ENCODE measurements at places on chromosomes 13 and 19.
A peak's percentile ranks its signal among the peaks of the same experiment; 100 is the strongest.

- DNase-seq = no peak
These were observed 38.7 kb upstream of the CYSLTR2 start for GRCh38 chr13:48615049-48615448.

DNA sequence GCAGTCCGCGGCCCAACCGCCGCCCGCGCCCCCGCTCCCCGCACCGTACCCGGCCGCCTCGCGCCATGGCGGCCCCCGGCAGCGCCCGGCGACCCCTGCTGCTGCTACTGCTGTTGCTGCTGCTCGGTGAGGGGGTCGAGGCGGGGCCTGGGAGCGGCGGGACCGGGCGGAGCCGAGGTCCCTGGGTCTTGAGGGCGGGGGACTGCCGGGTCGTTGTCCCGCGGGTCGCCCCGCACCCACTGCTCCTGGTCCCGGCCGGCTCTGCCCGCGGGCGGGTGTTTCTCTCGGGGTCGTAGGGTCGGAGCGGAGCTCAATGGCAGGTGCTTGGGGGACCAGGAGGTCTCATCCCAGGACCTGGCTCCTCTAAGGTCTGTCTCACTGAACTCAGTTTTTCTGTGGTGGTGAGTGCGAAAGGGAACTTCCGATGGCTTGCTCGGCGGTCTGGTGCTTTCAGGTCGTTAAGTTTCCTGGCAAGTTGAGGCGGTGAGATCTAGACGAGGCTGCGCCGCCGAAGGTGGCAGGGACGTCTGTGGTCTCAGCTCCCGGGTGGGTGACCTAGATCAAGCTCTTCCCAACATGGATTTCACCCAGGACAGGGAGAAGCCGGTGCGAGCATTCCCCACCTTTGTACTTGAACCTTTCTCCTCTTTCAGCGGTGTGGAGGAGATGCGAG lies 467 bp downstream of the LAMP1 start:
- peak; percentile 75 for DNase-seq

DNA sequence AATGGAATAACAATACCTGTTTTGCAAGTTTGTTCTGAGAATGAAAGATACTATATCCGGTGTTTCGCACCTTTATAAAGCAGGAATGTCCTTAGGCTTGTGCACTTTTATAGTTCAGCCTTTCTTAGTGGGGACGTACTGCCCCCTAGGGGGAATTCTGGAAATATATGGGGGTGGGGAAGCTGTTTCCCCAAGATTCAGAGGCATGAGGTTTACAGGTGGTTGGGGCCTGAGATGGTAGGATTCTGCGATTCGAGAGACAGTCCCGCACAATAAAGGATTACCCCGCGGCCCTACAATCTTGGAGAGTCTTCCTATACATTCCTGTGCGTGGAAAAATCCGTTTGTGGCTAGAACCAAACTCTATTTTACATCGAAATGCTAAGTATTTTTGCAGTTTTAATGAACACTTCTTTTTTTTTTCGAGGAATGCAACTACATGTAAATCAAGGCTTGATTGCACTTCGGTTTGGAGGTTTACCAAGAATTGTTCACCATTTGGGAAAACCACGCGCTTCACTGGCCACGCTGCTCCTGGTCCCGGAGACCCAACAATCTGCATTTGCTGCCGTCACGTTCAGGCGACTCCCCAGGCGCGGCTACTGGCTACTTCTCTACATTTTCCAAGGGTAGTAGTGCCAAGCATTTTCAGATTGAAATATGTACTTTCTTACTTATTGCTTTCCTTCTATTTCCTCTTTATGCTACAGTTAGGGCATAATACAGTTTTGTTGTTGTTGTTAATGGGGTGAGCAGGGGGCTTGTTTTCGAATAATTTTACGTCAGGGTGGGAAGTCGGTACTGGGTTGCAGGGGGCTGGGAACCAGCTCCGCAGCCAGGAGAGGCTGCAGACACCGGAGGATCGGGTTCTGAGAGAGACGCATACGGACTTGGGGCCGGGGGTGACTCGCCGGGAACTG lies 830 bp downstream of the NEK5 start:
- DNase-seq = peak; percentile 74

DNA sequence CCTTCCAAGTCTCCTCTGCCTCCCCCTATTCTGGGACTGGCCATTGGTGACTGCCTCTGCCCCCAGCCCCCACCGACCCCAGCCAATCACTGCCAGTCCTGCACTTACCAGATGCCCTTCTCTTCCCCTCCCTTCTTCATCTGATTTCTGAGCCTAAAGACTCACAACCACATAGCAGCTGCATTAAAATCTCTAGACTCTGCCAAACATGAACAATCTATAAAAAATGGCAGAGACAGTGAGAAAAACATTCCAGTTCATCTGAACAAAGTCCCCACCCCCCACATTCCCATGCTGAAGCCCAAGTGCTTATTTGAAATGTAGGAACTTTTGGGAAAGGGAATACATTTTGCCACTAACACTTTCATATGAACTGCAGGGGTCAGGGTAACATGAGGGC lies 60.8 kb downstream of the KCTD12 start:
- DNase-seq = no peak

DNA sequence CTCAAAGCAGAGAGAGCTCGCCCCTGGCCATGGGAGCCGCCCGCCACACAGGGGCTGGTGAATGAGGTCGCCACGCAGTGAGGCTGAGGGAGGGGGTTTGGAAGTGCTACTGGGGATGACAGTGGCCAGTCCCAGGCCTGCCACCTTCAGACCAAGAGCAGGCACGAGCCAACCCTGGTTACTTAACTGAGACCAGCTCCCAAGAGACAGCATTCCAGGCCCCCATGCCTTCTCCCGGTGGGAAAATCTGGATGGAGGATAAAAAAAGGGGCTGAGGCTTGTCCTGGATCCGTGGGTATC lies 43.3 kb downstream of the RAB20 start:
- no peak for DNase-seq

DNA sequence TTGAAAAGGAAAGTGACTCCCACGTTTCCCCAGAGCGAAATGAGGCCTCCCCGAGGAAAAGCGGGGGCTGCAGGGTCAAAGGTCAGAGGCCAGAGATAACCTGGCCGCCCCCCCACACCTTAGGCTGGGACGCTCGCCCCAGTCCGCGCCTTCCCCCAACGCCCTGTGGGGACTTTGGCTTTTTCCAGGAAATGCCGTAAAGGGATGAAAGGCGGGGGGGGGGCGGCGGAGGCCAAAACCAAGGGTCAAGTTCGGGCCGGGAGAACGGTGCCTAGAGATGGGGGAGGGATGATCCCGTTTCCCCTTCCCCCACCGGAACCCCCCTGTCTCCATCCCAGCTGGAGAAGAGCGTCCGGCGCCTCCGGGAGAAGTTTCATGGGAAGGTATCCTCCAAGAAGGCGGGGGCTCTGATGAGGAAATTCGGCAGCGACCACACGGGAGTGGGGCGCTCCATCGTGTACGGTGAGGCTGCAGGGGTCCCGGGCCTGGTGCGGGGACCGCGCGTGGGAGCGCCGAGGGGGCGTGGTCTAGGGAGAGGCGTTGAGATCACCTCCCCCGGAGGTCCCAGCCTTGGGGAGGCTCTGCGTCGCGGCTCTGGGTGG lies 575 bp downstream of the SHFL start:
- DNase-seq = peak; percentile 38

GRCh38 chr19:13252569-13253335 lies 102.5 kb downstream of the IER2 start:
- DNase-seq = no peak

- no peak for DNase-seq
These were observed 121.2 kb downstream of the PCCA start for GRCh38 chr13:100209857-100210825.

DNA sequence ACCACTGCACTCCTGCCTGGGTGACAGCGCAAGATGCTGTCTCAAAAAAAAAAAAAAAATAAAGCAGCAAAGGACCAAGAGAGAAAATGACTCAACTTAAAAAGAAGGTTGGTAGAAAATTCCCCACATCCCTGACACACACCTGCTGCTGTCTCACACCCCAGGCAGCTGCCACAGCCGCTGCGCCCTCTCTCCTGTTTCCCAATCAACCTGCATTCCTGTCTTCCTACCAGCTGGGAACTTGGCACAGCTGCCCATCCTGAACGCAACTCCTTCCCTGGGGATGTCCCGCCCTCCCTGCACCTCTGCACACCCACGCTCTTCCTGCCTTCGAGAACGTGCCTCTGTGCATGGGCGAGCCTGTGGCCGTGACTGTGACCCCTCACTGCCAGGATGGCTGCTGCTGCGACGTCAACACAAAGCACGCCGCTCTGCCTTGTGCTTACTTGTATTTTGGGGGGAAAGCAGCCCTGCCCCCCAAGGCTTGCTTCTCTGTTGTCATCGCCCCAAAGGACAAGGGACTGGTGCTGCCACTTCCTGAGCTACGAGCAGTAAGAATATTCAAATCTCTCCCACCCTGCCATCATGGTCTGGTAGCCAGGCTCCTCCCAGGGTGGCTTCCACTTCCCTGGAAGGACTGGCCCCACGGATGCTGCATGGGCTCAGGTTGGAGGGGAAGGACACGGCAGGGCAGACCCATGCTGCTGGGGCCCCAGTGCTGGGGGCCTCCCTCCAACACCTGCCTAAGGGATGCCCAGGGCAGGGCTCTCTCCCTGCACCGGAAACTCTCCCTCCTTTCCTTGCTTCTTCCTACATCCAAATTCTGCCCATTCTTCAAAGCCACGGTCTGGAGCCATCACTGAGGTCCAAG lies 20.7 kb downstream of the SH3GL1 start:
- DNase-seq = peak; percentile 26

- no peak for DNase-seq
These were observed 41.2 kb downstream of the MIPEP start for GRCh38 chr13:23848019-23848418.

DNA sequence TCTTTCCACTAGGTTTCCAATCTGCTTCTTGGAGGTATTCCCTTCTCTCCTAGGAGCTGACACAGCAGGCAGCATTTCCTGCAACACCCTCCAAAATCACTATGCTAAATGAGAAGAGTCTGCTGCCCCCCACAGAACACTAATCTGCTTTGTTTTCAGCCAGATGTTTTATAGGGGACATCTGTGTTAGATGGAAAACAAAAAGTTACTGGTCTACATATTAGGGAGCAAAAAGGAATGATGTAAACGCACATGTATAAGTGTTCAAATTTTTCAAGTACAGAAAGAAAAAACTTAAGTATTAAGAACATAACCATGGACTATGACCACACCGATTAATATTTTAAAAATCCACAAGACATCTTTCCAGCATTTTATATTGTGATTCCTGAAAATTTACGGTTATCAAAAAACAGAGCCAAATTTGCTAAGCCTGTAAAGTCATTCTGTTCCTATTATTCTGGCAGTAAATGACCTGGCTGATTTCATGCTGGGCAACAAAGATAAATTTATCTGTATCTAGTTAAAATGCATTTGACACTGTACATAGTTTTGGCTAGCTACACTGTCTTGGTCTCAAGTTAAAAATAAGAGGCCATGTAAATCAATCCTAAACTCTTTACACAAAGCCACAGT lies 63.3 kb downstream of the DCLK1 start:
- no peak for DNase-seq

GRCh38 chr13:35649162-35649561 lies 172.7 kb upstream of the MAB21L1 start:
- DNase-seq = no peak

GRCh38 chr19:55536366-55536765 lies 567 bp downstream of the SBK2 start:
- DNase-seq = no peak

- DNase-seq = no peak
These were observed 108.4 kb downstream of the KLF5 start for GRCh38 chr13:73167028-73167820.

DNA sequence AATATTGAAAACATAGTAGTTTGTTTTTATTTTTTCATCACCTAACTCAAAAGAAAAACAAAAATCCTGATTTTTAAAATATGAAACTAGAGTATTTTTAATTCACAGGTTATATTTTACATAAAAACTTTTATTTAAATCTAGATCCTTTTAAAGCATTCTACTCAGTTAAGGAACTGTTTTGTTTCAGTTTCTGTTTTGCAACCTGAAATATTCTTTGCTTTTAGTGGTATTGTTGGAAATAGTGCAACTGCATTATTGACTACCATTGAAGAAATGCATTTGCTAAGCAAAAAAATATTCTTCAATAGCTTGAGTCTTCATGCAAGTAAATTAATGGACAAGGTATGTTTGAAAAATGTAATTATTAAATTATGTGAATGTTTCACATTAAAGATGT lies 43.8 kb downstream of the COG6 start:
- no peak for DNase-seq

DNA sequence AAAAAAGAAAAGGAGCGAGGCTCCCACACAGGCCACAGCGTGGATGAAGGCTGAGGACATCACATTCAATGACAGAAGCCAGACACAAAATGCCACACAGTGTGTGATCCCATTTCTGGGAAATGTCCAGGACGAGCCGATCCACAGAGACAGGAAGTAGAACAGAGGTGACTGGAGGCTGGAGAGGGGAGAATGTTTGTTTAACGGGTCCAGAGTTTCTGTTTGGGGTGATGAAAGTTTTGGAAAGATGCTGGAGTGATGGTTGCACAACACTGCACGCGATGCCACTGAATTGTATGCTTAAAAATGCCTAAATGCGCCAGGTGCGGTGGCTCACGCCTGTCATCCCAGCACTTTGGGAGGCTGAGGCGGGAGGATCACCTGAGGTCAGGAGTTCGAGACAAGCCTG lies 650 bp upstream of the FUT5 start:
- DNase-seq = no peak

- DNase-seq = no peak
These were observed 64.6 kb upstream of the SOX21 start for GRCh38 chr13:94776956-94777355.

DNA sequence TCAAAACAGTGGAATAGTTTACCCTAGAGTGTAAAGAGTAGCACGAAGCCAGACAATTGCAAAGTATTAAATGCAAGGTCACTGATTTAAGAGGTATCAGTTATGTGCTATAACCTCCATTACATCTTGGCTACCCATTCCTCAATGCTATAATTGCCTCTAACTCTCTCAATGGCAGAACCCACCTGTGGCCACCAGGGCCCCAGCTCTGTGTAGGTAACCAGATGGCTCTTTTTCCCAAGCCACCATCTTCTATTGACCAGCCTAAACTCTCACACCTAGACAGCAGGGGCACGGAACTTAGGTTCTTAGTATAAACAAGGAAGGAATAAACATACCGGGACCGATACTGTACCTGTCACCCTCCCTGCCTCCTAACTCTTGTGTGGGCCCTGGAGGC lies 277.6 kb downstream of the PCDH9 start:
- DNase-seq = no peak

DNA sequence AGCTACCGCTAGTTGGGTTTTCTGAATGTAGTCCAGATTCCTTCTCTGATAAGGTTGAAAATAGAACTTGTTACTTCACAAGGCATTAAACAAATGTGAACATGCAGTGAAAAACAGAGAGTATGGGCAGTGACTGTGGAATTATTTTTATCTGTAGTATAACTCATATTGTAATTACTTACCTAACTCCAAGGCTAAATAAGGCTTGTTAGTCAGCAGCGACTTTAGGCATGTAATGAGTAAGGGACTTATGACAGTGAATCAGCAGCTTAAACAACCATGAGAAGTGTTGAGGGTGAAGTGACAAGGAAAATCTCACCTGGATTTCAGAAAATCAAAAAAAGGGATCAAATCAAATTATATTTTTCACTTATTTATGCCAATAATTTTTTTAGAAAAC lies 1719.5 kb upstream of the MIR17HG start:
- no peak for DNase-seq

- no peak for DNase-seq
These were observed 99.9 kb upstream of the FAM216B start for GRCh38 chr13:42681326-42682100.

- peak; percentile 8 for DNase-seq
These were observed 887 bp downstream of the NDUFS7 start for GRCh38 chr19:1384478-1385110.

GRCh38 chr13:113853518-113854237 lies 10.2 kb downstream of the GAS6 start:
- DNase-seq = no peak

Measured in CD4-positive, alpha-beta T cell treated with Interleukin-10 for 1 hour (primary cell).